ENCODE measurements at places on chromosomes 5 and 9. TPM values are rescaled to one million over a fixed set of nuclear protein-coding genes. Genes with fewer than 3 reads are reported as not detected.

- DNase-seq, result no peak
Observed at GRCh38 chr9:89528131-89528530, 30.2 kb upstream of the SEMA4D start.

- DNase-seq, result no peak
Observed at GRCh38 chr5:102918986-102919610, 164.0 kb downstream of the PAM start.

- peak; percentile 16 for DNase-seq
Observed at GRCh38 chr5:172173564-172174153, 14.4 kb downstream of the STK10 start.

DNA sequence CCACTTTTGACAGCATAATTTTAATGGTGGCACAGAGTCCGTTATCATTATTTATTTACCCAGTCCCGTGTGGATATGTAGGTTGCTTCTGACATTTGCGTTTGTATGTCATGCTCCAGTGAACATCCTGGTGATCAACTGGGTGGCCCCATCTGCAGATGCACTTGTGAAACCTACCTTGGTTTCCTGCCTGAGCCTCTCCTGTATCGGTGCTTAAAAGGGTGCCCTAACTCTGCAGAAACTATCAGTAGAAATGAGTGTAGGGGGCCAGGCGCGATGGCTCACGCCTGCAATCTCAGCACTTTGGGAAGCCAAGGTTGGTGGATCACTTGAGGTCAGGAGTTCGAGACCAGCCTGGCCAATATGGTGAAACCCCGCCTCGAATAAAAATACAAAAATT, 92.1 kb upstream of the IER5L start:
- DNase-seq, result no peak

- DNase-seq, result no peak
Observed at GRCh38 chr5:6788439-6788838, 75.2 kb downstream of the TENT4A start.

DNA sequence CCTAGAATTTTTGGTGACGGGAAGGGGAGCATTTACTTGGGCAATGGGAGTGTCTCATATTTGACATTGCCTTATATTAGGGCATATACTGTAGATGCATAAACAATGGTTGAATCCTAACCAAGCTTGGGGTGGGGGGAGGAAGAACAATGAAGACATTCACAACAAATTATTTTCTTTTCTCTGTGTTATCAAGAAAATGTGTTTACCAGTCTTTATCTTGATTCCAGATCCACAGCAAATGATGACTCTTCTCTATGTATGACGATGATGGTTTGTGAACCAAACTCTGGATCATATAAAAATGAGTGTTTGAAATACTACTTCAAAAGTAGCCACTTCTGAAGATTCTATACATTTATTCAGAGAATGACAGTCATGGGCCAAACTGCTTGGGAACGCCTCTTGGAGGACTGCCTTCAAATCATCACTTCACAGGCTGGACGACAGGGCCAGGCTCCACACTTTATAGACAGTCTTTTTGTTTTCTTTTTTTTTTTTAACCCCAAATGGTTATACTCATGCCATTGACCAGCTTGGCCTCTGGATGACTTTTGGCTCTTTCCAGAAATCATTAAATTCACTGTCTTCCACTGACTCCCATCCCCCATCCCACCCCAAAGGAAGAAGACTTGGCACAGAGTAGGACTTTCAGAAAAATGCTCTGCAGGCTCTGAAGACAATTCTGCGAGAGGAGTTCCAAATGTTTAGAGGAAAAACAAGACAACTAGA, 123.8 kb upstream of the LIFR start:
- DNase-seq, result no peak

- DNase-seq, result peak; percentile 92
Observed at GRCh38 chr5:120388016-120388781, 75.9 kb upstream of the PRR16 start.

DNA sequence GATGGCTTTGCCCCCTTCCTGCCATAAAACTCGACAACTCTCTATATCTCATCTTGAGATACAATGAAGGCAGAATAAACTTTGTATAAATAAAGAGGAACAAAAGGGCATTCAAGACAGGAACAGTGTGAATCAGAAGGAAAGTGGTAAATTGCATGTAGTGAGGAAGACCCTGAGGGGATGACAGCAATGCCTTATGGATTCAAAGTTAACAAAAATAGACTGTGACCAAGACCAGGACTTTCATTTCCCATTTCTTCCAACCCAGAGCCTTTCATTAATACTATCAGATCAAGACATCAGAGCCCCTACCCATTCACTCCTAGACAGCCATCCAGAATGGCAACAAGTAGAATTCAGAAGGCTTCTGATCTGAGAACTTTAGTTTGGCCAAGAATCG, 46.4 kb upstream of the ZNF462 start:
- no peak for DNase-seq

DNA sequence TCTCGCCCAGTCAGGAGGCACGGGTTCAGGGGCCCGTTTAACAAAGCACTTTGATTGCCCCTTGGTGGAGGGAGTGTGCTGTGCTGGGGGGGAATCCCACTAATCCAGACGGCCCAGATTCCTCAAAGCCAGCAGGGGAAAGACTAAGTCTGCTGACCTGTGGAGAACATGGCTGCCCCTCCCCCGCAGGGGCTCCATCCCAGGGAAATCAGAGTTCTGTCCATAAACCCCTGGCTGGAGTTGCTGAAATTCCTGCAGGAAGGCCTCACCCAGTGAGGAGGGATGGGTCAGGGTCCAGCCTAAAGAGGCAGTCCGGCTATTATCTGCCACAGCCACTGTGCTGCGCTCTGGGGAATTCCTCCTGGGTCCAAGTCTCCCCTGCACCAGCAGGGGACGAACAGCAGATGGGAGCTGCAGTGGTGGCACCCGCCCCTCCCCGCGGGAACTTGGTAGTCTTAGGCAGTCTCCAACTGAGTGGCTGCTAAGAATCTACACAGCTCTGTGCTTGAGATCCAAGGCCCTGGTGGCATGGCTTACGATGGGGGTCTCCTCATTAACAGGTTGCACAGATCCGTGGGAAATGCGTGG, 174.0 kb upstream of the DAB2 start:
- no peak for DNase-seq

- peak; percentile 39 for DNase-seq
Observed at GRCh38 chr5:181217111-181217802, 5.8 kb upstream of the TRIM41 start.

- no peak for DNase-seq
Observed at GRCh38 chr5:10478436-10478835, 36.8 kb downstream of the ROPN1L start.

- DNase-seq, result no peak
Observed at GRCh38 chr5:135400866-135401265, 1.8 kb upstream of the MACROH2A1 start.

GRCh38 chr9:104682642-104683041, 11.7 kb upstream of the OR13D1 start:
- peak; percentile 72 for DNase-seq

- peak; percentile 78 for DNase-seq
Observed at GRCh38 chr5:95960667-95961616, 709 bp downstream of the ELL2 start.

DNA sequence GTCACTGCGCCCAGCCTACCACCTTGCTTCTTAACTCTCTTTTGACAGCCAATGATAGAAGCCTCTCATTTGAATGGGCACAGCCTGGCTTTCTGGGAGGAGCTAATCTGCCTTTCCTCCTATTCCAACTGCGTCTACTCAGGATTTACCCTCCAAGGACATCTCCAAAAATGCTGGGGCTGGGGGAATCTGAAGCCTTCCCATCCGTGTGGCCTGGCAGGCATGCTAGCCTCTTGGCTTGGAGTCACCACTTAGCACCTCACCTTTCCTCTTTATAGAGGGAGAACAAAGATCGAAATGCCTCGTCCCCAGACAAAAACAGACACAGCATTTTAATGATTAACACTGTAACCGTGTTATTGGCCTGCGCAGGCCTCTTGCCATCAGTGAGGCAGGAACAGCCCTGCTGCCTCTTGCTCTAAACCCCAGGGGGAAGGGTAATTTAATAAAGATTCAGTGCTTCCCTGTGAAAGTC, 108.2 kb upstream of the KLF4 start:
- DNase-seq, result no peak

DNA sequence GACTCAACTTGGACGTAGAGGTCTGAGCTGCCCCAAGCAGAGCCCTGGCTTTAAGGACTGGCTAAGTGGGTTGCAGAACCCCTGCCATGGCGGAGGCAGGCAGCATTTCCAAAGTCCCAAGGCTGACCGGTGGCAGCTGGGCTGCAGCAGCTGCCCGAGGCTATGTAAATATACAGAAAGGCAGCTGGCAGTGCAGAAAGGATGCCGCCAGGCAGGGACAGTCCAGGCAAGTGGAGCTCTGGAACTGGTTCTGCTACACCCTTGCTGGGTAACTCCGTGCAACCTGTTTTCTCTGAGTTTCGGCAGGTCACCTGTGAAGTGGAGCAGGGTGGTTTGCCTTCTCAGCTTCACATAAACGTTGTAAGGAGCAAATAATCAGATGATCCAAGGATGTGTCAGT, 46.0 kb downstream of the SHB start:
- DNase-seq, result no peak

GRCh38 chr9:36956908-36957307, 77.2 kb downstream of the PAX5 start:
- no peak for DNase-seq

GRCh38 chr5:78527054-78527859, 121.3 kb downstream of the LHFPL2 start:
- DNase-seq, result peak; percentile 94

DNA sequence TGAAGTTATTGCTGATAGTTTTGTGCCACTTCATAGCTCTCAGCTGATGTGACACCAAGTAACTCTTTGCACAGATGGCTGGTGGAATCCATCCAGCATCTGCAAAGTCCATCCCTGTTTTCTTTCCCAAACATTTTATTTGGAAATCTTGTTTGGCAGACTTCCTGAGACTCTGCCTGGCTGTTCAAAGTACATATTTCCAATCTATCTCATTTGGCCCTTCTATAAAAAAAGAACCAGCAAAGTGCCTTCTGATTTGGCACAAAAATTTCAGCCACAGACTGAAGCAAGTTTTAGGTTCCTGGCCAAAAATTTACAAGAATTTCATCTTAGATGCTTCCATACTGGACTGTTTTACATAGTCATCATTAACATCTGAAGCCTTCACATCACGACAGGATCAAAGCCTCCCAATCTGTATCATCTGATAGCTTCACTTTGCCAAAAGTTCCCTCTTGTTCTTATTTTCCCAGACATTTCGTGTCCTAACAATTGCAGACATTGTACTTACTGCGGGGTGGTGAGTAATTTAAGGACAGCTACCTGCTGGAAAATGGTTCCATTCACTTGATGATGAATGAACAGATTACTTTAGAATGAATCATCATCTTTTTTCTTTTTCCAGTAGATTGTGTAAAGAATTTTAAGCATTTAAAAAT, 377.3 kb downstream of the KIAA0825 start:
- DNase-seq, result peak; percentile 73

DNA sequence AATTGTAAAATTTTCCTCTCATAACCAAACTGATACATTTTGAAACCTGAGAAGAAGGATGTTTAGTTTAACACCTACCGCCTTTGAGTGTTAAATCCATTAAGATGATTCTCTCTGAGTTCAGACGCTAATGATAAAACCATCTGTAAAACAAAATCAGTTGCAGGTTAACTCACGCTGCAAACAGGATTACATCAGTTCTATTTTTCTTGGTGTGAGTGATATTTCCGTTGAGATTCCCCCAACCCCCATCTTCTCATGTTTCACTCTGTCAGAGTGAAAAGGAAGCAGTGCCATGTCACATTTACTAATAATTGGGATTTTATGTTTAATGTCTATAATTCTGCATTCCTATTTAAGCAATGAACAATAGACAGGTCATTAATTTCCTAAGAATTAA, 146.5 kb downstream of the FANCC start:
- peak; percentile 40 for DNase-seq

DNA sequence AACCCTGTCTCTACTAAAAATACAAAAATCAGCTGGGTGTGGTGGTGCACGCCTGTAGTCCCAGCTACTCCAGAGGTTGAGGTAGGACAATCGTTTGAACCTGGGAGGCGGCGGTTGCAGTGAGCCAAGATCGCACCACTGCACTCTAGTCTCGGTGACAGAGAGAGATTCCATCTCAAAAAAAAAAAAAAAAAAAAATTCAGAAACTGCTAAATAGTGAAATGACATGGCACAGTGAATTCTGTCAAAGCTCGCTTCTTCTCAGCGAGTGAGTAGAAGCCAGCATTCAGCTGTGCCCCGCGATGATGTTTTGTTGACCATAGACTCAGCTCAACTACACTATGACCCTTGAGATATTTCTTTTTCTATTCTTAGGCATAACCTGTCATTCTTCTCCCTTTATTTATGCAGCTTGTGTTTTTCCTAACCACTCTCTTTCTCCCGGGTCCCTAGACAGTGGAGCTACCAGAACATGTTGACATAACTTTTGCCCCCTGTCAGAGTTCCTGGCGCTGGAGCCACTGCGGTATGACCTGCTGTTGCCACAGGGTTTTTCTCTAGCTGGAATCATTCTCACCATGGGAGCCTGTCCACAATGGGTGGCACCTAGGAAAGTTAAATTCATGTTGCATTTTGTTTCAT, 13.5 kb upstream of the IQGAP2 start:
- no peak for DNase-seq

GRCh38 chr9:16121601-16122286, 568.9 kb downstream of the CCDC171 start:
- DNase-seq, result no peak

GRCh38 chr9:70049236-70049635, 5.6 kb downstream of the MAMDC2 start:
- peak; percentile 62 for DNase-seq

GRCh38 chr9:93288891-93289883, 105.2 kb downstream of the WNK2 start:
- DNase-seq, result no peak

GRCh38 chr9:34375901-34376595, 650 bp downstream of the MYORG start:
- peak; percentile 6 for DNase-seq

- DNase-seq, result no peak
Observed at GRCh38 chr5:131416729-131417128, 152.9 kb downstream of the CDC42SE2 start.

FASTKD3 gene
- total RNA-seq, result 12.1 TPM

CNTRL gene
- 11.2 TPM for total RNA-seq

PTGER4 gene
- 0.57 TPM for total RNA-seq

CMYA5 gene
- total RNA-seq, result 1.7 TPM

SURF4 gene
- total RNA-seq, result 275 TPM

ATP10B gene
- total RNA-seq, result not detected

GLRA1 gene
- not detected for total RNA-seq

FXN gene
- 8.7 TPM for total RNA-seq

ORM1 gene
- not detected for total RNA-seq

GRXCR2 gene
- not detected for total RNA-seq

CYLC2 gene
- total RNA-seq, result not detected

SAXO1 gene
- 0.18 TPM for total RNA-seq

IL7R gene
- total RNA-seq, result 0.90 TPM

TXNDC8 gene
- not detected for total RNA-seq

LRRC19 gene
- not detected for total RNA-seq

Measured in fibroblast of the aortic adventitia (primary cell).